Foreskin fibroblast (primary cell): ENCODE measurements at places on chromosomes 7 and 10.

DNA sequence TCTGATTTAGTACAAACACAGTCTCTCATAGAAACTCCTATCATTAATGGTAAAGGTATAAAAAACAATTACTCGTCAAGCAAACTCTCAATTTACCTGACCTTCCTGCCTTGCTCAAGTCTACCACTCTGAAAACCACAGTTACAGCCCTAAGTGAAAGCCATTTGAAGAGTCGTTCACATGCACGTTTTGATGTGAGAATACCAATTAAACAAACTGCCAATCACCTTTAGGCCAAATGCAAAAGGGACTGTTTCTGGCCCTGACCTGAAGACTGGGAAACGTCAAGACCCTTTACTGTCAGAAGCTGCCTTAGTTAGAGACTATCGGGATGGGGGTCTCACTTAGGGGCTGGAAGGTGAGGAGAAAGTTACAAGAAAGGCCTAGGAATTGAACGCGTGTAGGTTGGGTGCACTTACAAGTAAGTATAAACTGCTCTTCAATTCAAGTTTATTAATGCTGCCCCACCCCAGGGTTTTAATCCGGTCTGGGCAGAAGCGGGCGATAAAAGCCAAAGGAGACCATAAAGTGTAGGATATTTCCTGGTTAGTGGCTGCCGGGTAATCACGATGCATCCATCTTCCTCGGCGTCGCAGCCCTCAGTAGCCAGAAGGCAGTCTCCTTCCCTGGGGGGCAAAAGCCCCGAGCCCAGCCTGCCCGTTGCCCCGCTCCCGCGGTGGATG is 935 bp downstream of the TM9SF3 start:
- DNase-seq: no peak

DNA sequence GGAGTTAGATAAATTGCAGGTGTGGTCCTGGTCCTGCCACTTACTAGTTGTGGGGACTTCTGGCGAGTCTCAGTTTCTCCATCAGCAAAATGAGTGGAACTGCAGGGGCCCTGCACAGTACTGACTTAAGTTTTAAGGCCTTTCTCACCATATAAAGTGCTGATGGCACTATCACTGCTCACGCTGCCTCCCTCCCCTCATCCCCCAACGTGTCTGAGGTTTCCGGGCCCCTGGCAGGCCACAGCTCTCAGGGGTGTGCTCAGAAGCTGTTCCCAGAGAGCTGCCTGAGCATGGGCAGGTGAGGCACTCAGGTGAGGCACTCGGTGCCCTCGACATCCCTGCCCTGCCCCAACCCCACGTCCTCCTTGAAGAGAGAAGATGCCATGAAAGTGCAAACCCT is 74.2 kb downstream of the VOPP1 start:
- no peak for DNase-seq

- no peak for DNase-seq
Observed at GRCh38 chr10:102735065-102735562, 8.6 kb upstream of the WBP1L start.

DNA sequence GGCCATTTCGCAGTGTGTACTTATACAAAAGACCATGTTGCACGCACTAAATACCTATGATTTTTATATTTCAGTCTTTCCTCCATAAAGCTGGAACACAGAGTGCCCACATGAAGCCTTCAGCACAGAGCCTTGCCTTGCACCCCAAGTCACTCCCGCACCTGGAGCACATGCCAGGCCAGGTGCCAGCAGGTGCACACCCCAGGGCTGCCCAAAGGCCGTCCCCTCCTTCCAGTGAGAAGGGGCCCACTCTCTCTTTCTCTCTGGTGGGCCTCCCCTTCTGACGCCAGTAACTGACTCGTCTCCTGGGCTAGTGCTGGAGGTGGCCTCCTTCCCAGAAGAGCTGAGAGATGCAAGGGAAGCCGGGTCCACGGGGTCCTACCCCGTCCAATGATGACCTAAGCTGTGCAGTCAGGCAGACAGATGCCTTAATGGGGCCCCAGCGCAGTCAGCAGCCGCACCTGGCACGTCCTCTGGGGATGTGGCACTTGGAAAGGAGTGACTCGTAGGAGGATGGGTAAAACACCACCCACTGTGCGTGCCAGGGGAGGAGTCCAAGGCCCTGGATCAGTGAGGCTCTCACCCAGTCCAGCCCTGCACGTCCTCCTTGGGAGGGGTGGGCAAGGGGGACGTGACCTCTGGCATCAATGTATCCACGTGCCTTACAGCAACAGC is 17.7 kb upstream of the SHH start:
- no peak for DNase-seq

DNA sequence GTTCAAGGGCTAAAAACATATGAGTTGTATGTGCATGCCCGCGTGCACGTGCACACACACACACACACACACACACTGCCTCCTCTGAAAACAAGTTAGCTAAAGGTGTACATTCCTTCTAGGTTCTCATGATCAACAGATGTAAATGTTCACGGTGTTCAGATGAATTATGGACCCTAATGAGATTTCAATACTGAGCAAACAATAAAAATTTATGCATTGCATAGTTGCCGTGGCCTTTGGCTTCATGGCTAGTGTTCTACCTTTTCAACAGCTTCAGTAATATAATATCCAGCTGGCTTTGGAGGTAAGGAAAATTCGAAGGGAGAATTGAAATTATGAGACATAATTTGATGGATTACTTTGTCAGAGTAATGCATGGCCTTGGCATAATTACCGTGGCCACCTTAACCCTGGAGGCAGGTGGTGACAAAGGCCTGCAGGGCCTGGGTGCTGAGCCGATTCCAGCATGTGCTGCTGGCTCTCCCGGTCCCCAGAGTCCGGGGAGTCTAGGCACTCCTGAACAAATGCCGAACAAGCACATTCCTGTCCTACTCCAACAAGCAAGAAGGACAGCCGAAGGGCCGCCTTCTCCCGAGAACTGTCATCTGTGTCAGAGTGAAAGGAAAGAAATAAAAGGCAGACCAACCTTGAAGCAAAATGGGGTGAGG is 166.6 kb upstream of the TCF7L2 start:
- DNase-seq: no peak

- peak; percentile 10 for DNase-seq
Observed at GRCh38 chr7:85708221-85708620, 521.4 kb upstream of the SEMA3D start.

DNA sequence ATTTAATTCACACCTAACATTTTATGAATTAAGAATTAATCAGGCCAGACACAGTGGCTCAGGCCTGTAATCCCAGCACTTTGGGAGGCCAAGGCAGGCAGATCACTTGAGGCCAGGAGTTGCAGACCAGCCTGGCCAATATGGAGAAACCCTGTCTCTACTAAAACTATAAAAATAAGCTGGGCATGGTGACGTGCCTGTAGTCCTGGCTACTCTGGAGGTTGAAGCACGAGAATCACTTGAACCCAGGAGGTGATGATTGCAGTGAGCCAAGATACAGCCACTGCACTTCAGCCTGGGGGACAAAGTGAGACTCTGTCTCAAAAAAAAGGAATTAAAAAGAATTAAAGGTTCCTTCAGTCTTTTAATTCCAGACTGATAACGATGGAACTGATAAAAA is 11.1 kb downstream of the LARP4B start:
- DNase-seq: no peak

DNA sequence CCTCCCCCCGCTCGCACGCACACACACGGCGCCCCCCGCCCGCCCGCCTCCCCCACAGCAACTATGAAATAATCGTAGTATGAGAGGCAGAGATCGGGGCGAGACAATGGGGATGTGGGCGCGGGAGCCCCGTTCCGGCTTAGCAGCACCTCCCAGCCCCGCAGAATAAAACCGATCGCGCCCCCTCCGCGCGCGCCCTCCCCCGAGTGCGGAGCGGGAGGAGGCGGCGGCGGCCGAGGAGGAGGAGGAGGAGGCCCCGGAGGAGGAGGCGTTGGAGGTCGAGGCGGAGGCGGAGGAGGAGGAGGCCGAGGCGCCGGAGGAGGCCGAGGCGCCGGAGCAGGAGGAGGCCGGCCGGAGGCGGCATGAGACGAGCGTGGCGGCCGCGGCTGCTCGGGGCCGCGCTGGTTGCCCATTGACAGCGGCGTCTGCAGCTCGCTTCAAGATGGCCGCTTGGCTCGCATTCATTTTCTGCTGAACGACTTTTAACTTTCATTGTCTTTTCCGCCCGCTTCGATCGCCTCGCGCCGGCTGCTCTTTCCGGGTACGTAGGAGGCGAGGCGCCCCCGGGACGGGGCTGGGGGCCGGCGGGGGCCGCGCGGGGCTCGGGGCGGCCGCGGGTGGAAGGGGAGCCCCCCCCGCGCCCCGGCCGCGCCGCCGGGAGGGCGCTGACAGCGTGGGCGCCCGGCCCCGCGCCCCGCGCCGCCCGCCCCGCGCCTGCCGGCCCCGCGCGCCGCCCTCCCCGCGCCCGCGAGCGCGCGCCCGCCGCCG is 441 bp downstream of the BMI1 start:
- peak; percentile 88 for DNase-seq

DNA sequence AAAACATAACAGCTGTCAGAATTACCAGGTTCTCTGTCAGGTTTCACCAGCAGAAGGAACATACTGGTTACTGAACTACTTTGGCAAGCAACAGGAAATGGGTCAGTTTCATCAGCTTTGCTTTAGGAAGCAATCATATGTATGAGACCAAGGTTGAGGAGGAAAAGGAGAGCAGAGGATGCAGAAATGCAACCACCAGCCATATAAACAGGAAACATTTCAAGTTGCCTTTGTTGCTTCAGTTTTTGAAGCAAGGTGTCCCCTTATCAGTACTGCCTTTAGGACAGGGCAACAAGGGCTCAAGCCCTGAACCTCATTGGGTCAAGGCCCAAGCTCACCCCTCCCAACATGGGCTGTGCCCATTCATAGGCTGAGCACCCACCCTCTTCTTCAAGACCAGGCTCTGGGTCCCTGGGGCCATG is 10.2 kb downstream of the HIPK2 start:
- DNase-seq: no peak

DNA sequence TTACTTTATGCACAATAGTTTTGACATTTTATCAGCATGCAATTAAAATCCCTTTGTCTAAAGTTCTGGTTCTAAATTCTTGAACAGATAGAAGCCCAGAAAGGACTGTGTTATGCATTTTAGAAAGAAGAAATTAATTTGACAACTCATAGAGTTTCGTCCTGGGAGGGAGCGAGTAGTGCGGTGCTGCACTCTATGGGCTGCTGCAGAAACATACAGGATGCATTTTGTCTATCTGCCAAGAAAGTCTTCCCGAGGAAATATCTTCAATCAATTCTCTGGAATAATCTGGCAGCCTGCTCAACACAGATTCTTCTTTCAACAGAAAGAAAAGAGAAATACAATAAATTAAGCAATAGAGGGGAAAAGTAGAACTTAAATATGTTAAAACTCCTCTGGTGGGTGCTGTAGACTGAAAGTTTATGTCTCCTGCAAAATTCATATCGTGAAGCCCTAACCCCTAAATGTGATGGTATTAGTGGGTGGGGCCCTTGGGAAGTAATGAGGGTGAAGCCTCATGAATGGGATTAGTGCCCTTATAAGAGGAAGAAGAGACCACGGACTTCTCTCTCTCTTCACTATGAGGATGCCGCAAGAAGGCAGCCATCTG is 39.0 kb upstream of the IFRD1 start:
- DNase-seq: peak; percentile 49

DNA sequence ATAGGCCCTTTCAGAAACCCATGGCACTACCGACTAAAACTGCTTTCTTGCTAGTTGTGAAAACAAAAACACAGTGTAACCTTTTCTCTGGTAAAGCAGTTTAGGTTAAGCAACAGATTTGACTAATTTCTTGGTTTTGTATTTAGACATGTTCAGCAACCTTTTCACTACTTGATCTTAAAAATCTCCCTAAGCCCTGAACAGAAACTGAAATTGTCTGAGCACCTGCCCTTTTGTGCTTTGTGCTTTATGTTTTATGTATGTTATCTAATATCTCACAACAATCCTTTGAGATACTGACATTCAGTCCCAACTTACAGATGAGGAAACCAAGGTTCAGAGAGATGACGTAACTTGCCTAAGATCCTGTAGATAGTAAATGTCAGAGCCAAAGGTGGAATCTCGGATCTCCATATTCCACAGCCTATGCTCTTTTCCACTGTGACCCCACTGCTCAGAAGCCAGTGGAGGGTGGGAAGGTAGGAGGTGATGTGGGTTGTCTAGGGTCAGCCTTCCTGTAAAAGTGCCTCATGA is 146.6 kb downstream of the LCOR start:
- DNase-seq: no peak

GRCh38 chr10:102065561-102066398 is 631 bp downstream of the HPS6 start:
- DNase-seq: peak; percentile 14

DNA sequence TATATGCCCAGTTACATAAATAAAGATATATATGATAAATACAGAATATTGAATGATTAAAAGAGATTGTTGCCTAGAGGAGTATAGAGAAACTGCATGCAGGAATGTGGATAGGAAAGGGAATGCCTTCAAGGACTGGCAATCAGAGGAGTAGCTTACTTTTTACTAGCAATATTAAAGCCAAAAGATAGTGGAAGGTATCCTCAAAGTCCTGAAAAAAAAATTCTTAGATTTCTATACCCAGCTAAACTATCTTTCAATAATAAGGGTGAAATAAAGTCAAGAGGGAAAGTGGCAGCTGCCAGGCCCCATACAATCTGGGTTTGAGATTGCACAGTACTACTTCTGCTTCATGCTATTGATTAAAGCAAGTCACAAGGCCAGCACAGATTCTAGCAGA is 733.2 kb downstream of the GATA3 start:
- DNase-seq: no peak

DNA sequence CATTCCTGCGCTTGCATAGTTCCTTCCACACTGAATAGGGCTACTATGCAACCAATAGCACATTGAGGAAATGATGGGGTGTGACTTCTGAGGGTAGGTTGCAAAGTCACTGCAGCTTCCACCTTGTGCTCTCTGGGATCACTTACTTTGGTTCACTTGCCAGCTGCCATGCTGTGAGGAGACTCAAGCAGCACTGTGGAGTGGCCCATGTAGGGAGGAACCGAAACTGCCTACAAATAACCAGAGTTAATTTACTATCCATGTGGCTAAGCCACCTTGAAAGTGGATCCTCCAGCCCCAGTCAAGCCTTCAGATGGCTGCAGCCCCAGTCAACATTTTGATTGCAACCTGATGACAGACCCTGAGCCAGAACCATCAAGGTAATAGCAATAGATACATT is 64.3 kb downstream of the FAM204A start:
- DNase-seq: no peak

GRCh38 chr7:112757337-112757736 is 32.9 kb downstream of the TMEM168 start:
- DNase-seq: no peak

- DNase-seq: peak; percentile 49
Observed at GRCh38 chr10:30058570-30059132, 735 bp downstream of the JCAD start.

DNA sequence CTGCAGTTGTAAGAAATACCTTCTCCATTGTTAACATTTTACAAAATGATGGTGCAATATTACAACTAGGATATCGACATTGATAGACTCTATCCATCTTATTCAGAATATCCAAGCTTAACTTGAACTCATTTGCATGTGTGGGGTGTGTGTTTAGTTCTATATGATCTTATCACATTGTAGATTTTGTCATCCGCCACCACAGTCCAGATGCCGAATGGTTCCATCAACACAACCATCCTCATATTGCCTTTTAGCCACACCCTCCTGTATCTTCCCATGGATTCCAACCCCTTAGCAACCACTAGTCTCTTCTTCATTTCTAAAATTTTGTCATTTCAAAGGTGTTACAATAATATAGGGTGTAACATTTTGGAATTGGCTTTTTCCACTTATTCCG is 452.9 kb upstream of the AKR1E2 start:
- DNase-seq: no peak
